ENCODE measurements at places on chromosomes 16 and 17. TPM values are rescaled to one million over a fixed set of nuclear protein-coding genes. Genes with fewer than 3 reads are reported as not detected.

The NOS2 gene
- not detected for total RNA-seq

The TPSG1 gene
- total RNA-seq = not detected

The CACNG3 gene
- not detected for total RNA-seq

The PRAC1 gene
- total RNA-seq = not detected

The ZNF23 gene
- 7.2 TPM for total RNA-seq

The VAT1 gene
- total RNA-seq = 254 TPM

The GFAP gene
- total RNA-seq = 0.54 TPM

The FAHD1 gene
- 132 TPM for total RNA-seq

The MYH1 gene
- total RNA-seq = not detected

The DPEP3 gene
- not detected for total RNA-seq

The CA7 gene
- total RNA-seq = not detected

The TBC1D26 gene
- total RNA-seq = 0.19 TPM

The TPSB2 gene
- total RNA-seq = not detected

The KCNH6 gene
- total RNA-seq = not detected

The ZNF624 gene
- total RNA-seq = 5.1 TPM

The P2RX5 gene
- total RNA-seq = 0.18 TPM

The CEP295NL gene
- 2.2 TPM for total RNA-seq

The NFATC2IP gene
- 17.5 TPM for total RNA-seq

The CCL7 gene
- not detected for total RNA-seq

The KRT20 gene
- total RNA-seq = not detected

The GPR139 gene
- not detected for total RNA-seq

Data from endothelial cell of coronary artery (primary cell).